ENCODE measurements at places on chromosomes 16 and 17. TPM values are rescaled to one million over a fixed set of nuclear protein-coding genes. Genes with fewer than 3 reads are reported as not detected.

The PYY gene
- total RNA-seq, result not detected

The SYT17 gene
- total RNA-seq, result 2.4 TPM

- no peak for DNase-seq
Observed at GRCh38 chr17:33316746-33317145, 23.7 kb upstream of the ASIC2 start.

The WSCD1 gene
- 11.4 TPM for total RNA-seq

The KRTAP16-1 gene
- total RNA-seq, result not detected

The PYDC1 gene
- total RNA-seq, result not detected

DNA sequence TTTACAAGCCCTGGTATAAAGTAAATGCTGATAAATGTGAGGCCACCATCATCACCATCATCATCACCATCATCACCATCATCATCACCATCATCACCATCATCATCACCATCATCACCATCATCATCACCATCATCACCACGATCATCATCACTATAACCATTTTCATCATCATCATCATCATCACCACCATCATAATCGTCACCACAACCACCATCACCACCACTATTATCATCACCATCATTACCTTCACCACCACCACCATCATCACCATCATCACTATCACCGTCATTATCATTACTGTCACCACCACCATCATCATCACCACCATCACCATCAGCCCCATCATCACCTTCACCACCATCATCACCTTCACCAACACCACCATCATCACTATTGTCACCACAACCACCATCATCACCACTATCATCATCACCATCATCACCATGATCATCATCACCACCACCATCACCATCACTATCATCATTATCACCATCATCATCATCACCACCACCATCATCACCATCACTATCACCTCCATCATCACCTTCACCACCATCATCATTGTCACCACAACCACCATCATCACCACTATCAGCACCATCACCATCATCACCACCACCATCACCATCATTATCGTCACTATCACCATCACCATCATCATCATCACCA, 16.6 kb upstream of the ZNF469 start:
- DNase-seq, result no peak

All from ascending aorta (tissue), 2 donors.